Naive thymus-derived CD4-positive, alpha-beta T cell (primary cell): ENCODE measurements at places on chromosomes 16 and 17.

DNA sequence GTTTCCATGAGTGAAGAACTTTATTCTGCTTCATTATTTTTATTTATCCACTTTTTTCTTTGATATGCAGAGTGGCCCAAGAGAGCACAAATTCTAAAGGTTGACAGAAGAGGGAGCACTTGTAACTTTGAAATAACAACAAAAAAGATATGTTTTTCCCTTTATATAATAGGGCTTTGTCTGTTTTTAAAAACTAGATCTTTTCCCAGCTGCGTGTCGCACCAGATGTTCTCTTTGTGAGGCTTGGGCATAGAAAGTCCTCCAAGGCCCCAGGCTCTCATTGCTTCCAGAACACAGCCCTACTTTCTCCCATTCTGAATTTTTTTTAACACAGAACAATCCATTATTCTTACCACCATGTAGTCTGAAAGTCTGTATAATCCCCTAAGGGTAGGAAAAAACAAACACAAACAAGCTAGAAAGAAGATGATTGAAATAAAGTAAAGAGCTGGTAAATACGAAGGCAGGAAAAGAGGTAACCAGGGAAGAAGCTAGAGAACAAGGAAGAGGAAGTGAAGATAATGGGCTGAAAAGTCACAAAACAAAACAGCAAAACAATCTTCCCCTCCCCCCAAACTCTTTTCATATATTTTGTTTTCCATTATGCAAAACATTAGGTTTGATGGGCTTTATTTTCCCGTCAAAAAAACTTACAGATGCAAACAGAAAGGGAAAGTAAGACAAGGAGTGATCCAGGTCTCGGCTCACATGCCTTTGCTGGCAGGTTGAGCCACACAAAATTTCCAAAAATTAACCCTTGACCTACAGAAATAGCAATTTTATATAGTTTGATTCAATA lies 160.4 kb downstream of the ABCA8 start:
- no peak for DNase-seq

- DNase-seq: no peak
These were observed 8.3 kb downstream of the UBALD1 start for GRCh38 chr16:4606354-4606753.

DNA sequence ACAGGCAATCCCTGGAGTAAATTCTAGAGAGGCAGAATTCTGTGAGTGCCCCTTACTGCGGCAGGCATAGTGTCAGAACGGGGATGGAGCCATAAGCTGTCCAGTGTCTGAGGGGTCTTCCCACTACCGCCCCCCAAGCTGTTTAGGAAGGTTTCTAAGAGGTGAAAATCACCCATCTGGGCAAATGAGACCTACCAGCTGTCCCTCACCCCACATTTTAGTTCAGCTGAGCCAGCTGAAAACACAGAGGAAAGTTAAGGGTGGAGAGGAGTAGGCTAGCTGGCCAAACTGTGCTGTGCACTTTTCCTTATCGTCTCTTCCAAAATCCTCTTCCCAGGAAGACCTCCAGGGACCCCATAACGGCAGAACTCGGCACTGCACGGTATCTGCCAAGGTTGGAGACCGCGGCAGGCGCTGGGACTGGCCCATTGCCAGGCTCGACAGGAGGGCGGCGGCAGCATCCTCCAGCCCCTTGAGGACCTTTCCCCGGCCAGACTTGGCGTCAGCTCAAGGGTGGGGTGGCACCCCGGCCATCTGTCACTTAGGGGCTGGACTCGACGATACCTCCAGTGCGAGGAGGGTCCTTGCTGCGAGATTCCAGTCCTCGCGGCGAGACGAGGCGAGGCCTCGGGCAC lies 955 bp downstream of the ACLY start:
- DNase-seq: peak; percentile 26

DNA sequence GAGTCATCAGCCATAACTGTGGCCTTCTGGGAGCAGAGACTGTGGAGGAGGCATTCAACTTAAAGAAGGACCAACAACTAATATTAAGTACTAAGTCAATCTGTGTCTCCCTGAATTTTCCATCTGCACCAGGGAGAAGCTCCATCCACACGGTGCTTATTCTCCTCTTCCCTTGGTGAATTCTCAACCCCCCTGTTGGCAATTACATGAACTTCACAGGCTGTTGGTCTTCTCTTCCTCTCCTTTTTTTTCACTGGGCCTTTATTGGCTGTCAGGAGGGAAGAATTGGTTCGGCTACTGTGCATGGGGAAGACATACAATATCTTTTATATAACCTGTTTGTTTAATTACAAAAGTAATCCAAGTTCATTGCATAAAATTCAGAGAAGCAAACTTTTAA lies 152.8 kb upstream of the IRX6 start:
- no peak for DNase-seq

DNA sequence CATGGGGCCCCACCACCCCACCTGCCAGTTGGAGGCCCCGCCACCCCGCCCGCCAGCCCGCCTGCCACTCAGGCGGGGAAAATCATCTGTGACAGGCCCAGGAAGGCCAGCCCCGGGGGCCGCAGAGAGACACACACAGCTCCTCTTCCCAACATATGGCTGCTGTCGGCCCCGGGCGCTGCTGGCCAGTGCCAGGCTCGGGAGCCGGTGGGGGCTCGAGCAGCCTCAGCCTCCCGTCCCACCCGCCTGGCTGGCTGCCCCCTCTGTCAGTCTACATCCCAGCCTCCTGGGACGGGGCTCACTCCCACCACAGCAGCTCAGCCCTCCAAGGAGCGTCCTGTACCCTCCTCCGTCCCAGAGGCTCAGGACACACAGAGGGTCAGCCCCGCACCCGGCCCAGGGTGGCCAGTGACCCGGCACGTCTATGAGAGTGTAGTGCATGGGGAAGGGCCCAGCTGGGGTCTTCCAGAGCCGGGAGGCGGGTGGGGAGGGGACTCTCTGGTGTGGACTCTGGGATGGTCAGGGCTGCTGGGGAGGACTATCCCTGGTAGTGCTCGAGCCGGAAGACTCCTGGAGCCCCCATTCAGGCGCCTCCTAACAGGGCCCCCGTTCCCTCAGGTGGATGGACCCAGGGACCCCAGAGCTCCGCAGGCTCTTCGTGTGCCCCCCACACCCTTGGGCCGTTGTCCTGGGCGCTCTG lies 3.6 kb upstream of the PRR35 start:
- DNase-seq: no peak

DNA sequence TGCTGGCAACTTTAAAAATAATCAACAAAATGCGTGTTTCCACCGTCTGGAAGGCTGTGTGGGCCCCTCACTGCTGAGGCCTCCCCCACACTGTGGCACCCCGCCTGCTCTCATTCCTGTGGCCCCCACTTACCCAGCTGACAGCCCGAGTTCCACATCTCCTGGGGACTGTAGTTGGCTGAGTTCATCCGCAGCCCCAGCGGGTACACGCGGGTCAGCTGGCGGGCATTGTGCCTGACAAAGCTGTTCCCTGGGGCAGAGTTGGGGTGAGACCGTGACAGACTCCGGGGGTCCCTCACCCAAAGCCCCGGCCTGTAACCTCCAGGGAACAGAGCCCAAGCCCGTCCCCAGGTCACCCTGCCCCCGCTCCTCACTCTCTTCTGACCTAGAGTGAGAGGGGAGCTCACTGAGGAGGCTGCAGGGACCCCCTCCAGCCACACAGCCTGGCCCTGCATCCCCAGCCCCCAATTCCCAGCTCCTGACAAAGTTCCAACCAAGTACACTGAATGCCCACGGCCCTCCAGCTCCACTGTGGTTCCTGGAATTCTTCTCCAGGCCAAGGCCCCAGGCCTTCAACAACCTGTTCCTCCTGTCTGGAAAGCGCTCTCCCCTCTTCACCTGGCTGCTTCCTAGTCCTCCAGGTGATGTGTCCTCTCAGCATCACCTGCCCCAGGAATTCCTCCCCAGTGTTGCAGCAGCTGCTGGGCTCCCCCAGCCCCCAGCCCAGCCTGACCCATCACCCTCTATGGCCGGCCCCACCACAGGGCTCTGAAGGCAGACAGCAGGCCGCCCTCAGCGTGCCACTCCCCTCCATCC lies 18.0 kb downstream of the PLCD3 start:
- DNase-seq: no peak
